NK-92 treated with Interleukin-12 subunit alpha and Interleukin-12 subunit beta, amount 100 ng/mL, for 24 hours (cell line): ENCODE measurements at places on chromosomes 7 and 10.

- no peak for DNase-seq
Observed at GRCh38 chr7:2541291-2542010, 13.9 kb downstream of the BRAT1 start.

- no peak for DNase-seq
Observed at GRCh38 chr10:103353281-103353680, 2.3 kb upstream of the PCGF6 start.

DNA sequence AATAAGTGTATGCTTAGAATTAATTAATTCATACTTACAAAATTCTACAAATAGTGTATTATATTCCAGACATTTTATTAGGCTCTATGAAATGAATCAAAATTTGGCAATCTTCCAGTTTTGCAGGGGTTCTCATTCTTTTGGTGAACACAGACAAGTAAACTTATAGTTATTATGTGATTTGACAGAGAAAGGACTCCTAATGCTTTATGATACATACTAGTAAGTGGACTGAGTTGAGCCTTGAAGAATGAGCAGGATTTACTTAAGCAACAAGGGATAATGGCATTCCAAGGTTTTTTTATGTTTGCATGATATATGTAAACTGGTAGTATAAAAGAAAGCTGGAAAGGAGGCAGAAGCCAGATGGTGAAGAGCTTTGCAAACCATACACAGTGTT is 145.7 kb upstream of the FERD3L start:
- no peak for DNase-seq

GRCh38 chr7:152975076-152975475 is 215.5 kb downstream of the ACTR3B start:
- DNase-seq, result no peak

GRCh38 chr10:49310460-49310859 is 11.5 kb downstream of the C10orf71 start:
- no peak for DNase-seq

GRCh38 chr10:76301950-76302349 is 870.5 kb downstream of the LRMDA start:
- no peak for DNase-seq

DNA sequence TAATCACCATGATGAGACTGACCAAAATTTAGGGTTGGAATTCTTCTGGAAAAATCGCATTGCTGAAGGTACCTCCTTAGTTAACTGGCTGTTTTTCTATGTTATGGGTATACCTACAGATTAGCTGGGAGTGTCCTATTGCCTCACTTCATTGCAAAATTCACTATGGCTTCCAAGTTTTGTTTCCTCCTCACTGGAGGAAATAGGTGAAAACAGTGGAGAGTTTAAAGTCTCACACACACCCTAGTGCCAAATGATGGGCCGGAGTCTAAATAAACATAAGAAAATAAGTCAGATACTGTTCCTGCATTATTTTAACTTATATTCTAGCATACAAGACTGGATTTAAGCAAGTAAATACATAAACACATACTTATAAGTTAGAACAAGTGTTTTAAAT is 98.2 kb downstream of the AHR start:
- DNase-seq, result no peak

DNA sequence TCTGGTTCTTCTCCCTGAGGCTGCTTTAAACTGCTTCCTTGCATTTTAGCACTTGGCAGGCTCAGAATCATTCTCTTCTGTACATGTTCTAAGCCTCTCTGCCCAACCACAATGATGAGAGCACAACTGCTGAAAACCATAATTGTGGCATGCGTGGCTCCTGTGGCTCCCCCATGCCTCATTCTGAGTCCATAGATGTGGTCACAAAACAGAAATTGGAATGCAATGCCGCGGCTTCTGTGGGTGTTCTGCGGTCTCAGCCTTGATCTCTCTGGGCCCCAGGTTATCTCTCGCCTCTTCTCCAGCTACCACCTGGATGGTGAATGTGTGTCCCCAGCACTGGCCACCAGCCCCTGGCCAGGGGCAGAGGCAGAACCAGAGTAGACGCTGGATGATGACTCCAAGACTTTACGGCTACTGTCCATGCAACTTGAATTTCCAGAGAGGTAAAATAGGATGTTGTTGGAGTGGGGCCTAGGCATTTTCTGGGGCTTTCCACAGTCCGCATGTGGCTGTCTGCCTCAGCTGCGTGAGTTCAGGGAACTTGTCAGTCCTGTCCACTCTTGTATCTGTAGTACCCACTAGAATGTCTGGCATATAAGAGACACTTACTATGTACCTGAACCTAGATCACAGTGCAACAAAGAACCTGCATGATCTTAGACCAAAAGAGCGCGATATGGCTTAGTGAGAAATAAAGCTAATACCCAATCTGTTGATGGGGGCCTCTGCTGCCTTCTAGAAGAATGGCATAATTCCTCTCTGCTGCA is 52.4 kb upstream of the ADRB1 start:
- DNase-seq, result no peak

- DNase-seq, result peak; percentile 52
Observed at GRCh38 chr10:73096041-73096448, 621 bp downstream of the P4HA1 start.

GRCh38 chr10:54496852-54497251 is 304.2 kb downstream of the PCDH15 start:
- no peak for DNase-seq

- DNase-seq, result no peak
Observed at GRCh38 chr7:53800746-53801145, 741.4 kb upstream of the VSTM2A start.

DNA sequence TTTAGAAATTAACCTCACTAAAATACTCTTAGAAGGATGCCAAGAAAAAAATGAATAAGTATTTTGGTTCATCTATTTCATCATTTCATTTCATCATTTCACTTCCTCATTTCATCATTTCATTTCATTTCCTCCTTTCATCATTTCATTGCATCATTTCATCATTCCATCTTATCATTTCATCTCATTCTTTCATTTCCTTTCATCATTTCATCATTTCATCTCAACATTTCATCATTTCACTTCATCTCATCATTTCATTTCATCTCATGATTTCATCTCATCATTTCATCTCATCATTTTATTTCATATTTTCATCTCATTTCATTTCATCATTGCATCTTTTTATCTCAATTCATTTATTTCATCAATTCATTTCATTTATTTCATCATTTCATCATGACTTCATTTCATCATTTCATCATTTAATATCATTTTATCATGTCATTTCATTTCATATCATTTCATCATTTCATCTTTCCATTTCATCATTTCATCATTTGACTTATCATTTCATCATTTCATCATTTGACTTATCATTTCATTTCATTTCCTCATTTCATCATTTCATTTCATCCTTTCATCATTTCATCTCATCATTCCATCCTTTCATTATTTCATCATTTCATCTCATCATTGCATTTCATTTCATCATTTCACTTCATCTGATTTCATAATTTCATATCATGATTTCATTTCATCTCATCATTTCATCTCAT is 129.9 kb downstream of the ZNF92 start:
- DNase-seq, result no peak

DNA sequence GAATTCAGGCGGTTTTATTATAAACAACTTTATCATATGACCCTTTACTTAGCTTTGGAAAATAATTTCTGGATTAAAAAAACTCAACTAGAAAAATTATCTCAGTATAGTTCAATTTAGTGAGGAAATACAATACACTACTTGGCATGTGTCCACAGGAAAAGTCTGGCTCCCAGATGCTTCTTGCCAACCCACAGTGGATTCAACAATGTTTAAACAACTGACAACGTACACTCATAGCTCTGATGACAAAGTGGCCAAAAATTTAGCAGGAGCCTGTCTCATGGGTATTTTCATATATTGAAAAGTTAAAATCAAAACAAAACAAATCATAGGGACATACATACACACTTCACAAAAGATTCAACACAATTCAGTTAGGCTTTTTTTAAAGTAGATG is 158.8 kb downstream of the SKAP2 start:
- no peak for DNase-seq

DNA sequence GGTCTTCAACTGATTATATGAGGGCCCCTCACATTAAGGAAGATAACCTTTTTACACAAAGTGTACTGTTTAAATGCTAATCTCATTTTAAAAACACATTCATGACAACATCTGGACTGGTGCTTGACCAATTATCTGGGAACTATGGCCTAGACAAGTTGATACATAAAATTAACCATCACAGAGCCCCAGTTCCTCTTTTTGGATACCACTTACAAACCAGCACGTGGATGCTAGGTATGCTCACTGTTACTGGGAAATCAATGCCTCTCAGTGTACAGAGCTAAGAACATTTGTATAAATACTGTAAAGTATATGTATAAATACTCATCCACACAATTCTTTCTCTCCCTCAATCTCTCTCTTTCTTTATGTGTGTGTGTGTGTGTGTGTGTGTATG is 1217.8 kb upstream of the LRRTM3 start:
- DNase-seq, result no peak

GRCh38 chr10:14592026-14592425 is 182.7 kb downstream of the FAM107B start:
- no peak for DNase-seq

DNA sequence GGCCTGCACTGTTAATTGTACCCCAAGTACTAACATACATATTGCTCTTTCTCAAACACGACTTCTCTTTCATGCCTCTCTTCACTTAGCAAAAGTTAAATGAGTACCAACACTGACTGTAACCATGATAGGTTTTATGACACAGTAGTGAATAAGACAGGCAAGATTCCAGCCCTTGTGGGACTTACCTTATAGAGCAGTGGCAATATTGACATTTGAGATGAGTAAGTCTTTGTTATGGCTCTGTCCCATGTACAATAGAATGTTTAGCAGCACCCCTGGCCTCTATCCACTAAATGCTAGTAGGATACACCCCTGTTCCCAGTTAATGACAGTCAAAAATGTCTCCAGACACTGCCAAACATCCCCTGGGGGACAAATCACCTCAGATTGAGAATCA is 11.9 kb upstream of the COL1A2 start:
- no peak for DNase-seq

GRCh38 chr7:124263232-124263827 is 230.5 kb upstream of the TMEM229A start:
- no peak for DNase-seq

DNA sequence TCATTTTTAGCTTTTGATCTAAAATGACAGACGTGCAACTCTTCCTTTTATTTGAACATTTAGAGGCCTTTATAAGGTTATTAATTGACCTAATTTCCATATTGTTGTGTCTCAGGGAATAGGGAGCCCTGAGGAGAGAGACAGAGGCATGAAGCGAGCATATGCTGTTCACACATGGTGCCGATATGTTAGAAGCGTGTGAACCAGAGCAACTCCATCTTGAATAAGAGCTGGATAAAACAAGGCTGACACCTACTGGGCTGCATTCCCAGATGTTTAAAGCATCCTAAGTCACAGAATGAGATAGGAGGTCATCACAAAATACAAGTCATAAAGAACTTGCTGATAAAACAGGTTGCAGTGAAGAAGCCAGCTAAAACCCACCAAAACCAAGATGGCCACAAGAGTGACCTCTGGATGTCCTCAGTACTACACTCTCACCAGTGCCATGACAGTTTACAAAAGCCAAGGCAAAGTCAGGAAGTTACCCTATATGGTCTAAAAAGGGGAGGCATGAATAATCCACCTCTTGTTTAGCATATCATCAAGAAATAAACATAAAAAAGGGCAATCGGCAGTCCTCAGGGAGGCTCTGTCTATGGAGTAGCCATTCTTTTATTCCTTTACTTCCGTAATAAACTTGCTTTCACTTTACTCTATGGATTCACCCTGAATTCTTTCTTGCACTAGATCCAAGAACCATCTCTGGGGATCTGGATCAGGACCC is 80.1 kb downstream of the SEC61G start:
- no peak for DNase-seq

DNA sequence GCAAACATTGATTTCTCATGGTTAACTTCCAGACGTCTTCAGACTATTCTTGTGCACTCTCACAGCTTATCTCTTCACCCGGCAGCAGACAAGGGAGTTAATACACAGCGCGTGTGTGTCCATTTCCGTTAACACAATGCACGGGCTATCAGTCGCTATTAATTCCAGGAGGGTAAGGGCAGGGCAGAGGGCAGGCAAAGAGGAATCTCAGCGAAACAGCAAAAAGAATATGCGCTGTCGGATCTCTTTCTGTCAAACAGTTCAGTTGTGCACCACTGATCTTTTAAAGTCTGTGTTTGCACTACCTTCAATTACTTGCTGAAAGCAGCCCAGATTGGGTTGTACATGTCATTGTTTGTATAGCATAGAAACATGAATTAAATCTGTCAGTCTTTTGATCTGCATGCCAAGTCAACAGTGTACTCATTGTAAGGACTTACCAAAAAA is 41.1 kb upstream of the CABCOCO1 start:
- no peak for DNase-seq

DNA sequence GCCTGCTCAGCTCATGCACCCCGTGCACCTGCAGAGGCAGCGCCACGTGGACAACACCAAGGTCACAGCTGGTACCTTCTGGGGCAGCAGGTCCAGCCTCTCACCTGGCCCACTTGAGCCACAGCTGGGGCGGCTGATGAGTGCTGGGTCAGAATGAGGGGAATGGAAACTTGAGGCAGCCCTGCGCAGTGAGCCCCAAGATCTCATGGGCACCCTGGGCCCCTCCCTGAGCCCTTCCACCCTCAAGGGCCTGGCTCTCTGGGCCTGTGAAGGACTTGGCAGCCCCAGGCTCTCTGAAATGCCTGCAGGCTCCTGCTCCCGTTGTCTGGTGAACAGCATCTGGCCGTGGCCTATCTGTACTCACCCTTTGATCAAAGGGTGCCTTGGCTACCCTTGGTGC is 112.7 kb downstream of the TCERG1L start:
- DNase-seq, result no peak

GRCh38 chr7:117667456-117667855 is 187.6 kb downstream of the CFTR start:
- DNase-seq, result no peak

GRCh38 chr10:96632974-96633710 is 46.3 kb upstream of the TM9SF3 start:
- no peak for DNase-seq

- DNase-seq, result no peak
Observed at GRCh38 chr7:50212016-50212325, 92.5 kb upstream of the IKZF1 start.
